Thyroid gland (tissue), 4 donors: ENCODE measurements at places on chromosomes 16 and 17.

DNA sequence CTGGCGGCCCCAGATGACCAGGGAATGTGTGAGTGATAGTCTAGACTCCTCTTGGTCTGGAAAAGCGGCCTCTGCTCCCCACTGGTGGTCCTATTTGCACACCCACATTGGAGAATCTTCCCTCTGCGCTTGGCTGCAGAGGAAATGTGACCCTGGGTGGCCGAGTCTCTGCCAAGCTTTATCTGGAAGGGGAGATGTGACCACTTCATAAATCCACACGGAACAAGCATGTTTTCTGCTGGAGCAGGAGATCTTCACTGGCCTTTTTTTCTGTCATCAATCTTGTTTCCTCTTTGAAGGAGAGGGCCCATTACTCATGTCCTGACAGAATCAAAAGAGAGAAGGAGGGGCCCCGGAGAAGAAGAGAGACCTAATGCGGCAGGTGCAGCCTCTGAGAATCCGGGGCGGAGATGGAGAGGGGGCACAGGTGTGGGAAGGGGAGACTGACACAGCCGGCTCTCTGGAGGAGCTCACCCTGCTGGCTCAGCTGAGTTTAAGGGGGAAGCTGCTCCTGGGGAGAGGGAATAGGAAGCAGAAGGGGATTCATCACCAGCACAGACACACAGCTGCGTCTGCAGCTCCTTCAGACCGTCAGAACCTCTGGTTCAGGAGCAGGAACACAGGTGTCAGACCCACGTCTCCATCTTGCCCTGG lies 116.3 kb downstream of the SOX9 start:
- DNase-seq, result no peak

- DNase-seq, result no peak
Observed at GRCh38 chr16:50478075-50478772, 70.0 kb upstream of the NKD1 start.

DNA sequence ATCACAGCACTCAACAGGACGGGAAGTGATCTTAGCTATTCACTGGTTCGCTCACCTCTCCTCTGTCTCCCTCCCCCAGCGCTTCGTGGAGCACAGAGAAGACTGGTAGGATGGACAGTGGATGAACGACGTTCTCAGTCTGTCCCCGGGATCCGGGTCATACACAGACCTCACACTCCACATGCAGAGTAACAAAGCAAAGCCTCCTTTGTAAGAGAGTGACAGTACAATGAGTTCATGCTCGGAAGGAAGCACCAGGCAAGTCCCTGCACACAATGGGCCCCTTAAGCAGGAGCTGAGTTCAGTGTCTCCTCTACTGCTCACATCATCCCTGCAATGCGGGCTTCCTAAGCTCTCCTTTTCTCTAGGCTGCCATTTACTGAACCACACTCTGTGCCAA lies 356.9 kb downstream of the C16orf95 start:
- DNase-seq, result no peak

DNA sequence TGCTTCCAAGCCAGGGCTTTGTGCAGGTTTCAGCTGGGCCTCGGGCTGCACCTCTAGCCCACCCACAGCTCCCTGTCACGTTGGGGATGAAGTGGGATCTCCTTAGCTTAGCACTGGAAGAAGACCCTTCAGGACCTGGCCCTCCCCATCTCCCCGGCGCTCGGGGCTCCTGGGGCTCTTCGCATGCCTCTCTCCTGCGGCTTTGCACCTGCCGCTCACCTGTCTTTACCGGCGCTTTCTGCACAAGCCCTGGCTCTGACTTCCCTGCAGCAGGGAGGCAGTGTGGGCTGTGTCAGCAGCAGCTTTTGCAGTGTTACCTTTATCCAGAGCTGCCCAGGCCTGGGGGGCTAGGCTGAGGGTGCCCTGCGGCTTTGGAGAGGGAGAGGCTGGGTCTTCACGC lies 52.3 kb downstream of the NT5M start:
- no peak for DNase-seq

DNA sequence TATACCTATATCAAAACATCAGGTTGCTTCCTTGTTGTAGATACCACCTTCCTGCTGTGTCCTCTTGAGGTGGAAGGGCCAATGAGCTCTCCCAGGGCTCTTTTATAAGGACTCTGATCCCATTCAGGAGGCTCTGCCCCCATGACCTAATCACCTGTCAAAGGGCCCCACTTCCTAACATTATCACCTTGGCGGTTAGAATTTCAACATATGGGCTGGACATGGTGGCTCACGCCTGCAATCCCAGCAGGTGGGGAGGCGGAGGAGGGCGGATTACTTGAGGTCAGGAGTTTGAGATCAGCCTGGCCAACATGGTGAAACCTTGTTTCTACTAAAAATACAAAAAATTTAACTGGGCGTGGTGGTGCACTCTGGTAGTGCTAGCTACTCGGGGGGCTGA lies 86.4 kb downstream of the HAPSTR1 start:
- no peak for DNase-seq
